Cardiac septum (tissue), 1 donor: ENCODE measurements at places on chromosomes 3 and 15.
A peak's percentile ranks its signal among the peaks of the same experiment; 100 is the strongest.

- no peak for DNase-seq
Observed at GRCh38 chr3:66778777-66779176, 219.3 kb upstream of the KBTBD8 start.

GRCh38 chr3:109678600-109678999 lies 341.3 kb upstream of the DPPA4 start:
- DNase-seq: no peak

DNA sequence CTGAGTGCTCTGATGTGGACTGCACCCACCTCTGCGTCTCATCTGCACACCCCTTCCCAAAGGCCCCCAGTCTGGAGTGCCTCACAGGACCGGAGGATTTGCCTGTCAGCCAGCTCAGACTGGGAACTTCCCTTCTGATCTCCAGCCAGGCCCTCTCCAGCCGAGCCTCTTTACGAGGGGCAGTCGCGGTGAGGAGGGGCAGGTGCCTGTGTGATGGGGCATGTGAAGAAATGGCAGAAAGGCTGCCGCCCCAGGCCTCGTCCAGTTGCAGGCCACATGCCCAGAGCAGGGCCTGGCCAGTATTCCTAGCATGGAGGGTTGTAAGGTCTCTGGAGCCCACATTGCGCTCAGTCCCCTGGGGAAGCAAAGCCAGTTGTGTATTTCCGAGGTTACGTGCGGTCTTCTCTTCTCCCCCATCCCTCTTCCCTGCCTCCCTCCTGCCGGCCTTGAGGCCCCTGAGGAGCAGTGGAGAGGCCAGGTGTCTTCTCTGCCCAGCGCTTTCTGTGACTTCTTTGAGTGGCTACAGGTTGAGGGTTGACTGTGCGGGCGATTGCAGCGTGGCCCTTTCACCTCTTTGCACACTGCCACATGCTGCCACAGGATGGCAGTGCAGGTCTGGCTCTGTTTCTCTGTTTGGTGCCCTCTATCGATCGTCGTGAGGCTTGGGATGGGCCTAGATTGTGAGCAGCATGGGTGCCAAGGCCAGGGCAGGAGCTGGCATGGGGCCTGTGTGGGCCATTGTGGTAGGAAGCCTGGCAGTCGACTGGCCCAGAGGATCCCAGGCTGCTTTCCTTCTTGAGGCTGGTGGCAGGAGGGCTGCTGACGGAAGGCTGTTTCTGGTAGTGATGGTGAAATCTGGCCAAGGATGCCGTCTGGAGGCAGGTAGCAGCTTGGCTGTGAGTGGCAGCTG lies 5.3 kb downstream of the CLK3 start:
- DNase-seq: no peak

DNA sequence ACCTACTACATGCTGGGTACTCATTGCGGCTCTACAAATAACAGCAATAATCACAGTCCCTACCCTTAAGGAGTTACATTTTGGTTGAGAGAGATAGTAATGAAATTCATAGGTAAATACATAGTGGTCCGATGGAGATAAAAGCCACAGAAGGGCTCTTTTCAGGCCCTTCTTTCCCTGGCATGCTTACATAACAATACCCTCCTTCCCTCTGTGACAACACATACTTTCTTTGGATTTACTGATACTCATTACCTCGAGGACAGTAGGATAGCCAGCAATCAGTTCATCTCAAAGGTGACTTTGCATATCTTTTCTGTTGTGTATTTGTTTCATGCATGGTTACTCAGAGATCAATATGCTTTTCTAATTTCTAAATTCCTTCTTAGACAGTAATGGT lies 54.5 kb downstream of the HSPBAP1 start:
- no peak for DNase-seq

GRCh38 chr3:118974356-118975097 lies 60.1 kb downstream of the IGSF11 start:
- DNase-seq: no peak

DNA sequence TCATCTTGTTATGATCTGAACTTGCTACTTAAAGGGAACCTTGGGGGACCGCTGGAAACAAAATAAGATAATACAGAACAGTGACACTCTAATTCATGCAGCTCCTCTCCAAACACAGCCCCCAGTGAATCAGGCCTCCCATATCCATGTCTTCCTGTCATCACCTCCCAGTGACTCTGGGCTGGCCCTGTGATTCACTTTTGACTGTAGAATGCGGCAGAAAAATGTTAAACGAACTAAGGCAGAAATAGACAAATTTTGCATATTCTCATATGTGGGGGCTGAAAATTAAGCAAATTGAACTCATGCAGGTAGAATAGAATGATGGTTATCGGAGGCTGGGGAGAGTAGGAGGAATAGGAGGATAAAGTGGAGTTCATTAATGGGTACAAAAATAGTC lies 20.2 kb upstream of the GADL1 start:
- DNase-seq: no peak

DNA sequence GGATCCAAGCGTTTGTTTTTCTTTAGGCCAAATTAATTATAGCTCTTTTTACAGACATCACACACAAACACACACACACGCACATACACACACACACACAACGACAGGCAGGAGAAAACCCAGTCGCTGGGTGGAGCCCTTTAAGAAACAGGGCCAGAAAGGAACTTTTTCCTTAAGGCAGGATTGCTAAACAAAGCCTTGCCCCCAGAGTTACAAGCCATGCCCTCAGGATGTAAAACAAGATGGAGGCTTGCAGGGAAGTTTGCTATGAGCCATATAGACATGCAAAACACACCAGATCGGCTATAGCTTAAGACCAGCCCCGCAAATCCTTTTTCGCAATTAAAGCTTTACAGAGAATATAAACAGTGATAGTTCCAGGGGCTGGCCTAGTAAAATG lies 16.3 kb upstream of the IQCF2 start:
- no peak for DNase-seq

- no peak for DNase-seq
Observed at GRCh38 chr3:179615458-179616173, 11.0 kb downstream of the NDUFB5 start.

- no peak for DNase-seq
Observed at GRCh38 chr3:23518441-23518840, 287.3 kb upstream of the UBE2E1 start.

DNA sequence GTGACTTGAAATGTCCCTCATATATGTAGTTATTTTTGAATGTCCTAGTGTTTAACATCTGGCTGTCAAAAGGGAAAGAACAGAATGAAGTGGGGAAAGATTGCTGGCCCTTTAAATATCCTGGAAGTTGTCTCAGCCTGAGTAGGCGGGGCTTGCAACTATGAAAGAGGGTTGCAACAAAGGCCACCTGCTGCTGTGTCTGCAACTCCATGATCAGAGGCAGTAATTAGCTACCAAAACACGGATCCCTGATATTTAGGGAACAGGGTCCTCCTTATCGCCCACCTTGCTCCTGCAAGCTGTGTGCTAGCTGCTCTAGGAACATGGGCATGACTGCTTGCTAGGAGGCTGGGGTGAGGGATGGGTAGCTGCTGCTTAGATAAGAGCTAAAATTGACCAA lies 100.2 kb upstream of the CFAP20DC start:
- DNase-seq: no peak

- DNase-seq: no peak
Observed at GRCh38 chr3:25018909-25019308, 409.2 kb upstream of the RARB start.

GRCh38 chr3:66478960-66479359 lies 21.9 kb downstream of the LRIG1 start:
- DNase-seq: no peak

GRCh38 chr15:38021259-38021658 lies 86.8 kb downstream of the TMCO5A start:
- DNase-seq: no peak

GRCh38 chr3:1348547-1348946 lies 255.7 kb downstream of the CNTN6 start:
- DNase-seq: no peak

GRCh38 chr3:72618739-72619138 lies 229.5 kb downstream of the SHQ1 start:
- no peak for DNase-seq

DNA sequence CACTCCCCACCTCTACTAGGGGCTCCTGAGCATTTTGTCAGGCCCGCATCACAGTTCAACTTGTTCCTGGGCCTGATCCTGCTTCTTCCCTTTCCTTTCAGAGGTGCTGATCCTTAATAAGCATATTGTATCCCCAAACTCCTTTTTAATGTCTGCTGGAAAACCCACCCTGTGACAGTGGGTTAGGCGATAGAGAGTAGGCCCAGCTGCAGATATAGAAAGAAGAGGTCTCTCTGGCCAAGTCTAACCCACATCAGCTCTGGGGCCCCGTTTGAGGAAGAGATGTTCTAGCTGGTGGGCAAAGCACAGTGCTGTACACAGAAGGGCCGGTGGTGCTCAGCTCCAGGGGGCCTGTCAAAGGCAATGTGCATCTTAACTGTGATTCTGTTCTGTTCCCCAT lies 34.3 kb upstream of the ST6GAL1 start:
- DNase-seq: no peak

- DNase-seq: no peak
Observed at GRCh38 chr3:89411201-89411600, 303.8 kb downstream of the EPHA3 start.

DNA sequence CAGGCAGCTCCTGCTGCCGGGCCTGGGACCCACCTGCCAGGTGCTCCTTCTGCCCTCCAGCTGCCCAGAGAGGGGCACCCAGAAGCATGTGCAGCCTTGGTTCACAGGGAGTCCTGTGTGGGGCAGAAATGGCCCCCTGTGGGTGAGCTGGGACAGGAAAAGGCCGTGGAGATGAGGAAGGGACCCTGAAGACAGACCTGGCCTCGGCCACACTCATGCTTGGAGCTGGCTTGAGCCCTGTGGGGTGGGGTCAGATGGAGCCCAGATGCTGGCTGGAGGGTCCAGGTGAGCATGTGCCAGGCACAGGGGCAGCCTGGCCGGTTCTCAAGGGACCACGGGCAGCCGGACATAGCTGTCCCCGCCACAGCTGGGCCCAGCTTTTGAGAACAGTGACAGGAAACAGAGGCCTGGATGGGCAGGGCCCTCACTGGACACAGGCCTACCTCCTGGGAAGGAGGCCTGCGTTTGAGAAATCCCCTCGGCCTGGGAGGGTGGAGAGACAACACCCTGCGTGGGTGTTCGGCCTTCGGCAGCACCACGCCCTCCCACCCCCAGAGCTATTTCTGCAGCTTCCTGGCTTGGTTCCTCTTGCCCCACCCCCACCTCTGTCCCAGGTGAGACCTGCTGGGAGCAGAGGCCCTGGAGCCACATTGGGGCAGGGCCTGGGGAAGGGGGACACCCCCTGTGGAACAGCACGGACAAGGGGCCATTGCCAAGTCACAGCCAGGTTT lies 132.6 kb upstream of the MEF2A start:
- DNase-seq: peak; percentile 78

- DNase-seq: no peak
Observed at GRCh38 chr15:68495981-68496705, 64.2 kb upstream of the ITGA11 start.

- DNase-seq: no peak
Observed at GRCh38 chr3:152284906-152285305, 16.2 kb downstream of the MBNL1 start.

DNA sequence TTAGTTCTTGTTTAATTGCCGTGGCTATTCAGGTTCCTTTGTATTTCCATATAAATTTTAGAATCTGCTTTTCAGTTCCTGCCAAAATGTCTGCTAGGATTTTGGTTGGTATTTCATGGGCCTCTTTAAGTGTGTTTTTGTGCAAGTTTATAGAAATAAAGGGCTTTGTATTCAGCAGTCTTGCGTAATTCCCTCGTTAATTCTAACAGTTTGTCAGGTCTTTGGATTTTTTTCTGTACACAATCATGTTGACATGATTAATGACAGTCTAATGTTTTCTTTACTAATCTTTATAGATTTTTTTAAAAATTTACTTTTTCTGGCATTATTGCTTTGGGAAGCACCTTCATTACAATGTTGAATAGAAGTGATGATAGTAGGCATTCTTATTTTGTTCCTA lies 120.9 kb downstream of the NEK11 start:
- DNase-seq: no peak

DNA sequence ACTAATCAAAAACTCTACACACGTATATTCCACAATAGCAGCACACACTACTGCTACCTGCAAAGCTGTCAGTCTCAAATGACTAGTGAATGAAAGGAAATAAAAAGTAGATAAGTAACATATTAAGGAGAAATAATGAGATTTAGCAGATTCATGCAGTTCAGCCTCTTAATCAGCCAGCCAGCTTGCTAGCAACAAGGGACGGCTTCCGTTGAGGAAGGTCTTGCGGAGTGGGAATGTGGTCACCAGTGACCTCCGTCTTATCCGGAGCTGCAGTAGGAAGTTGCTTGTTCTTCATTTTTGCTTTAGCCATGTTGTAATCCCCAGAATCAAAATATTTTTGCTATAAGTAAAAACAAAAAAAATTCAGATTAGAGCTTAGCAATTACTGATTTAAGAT lies 17.1 kb downstream of the ARPP19 start:
- no peak for DNase-seq

- DNase-seq: no peak
Observed at GRCh38 chr3:49602877-49603411, 48.7 kb downstream of the BSN start.

DNA sequence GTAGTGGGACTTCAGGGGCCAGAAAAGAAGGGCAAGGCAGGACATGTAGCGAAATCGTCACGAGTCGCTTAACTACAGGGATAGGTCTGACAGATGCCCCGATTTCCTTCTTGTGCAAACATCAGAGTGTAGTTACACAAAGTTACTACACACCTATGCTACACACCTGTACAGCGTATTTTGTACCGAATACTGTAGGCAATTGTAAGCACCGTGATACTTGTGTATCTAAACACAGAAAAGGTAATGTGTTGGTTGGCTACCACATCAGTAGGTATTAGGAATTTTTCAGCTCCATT lies 515 bp upstream of the MTHFS start:
- no peak for DNase-seq

DNA sequence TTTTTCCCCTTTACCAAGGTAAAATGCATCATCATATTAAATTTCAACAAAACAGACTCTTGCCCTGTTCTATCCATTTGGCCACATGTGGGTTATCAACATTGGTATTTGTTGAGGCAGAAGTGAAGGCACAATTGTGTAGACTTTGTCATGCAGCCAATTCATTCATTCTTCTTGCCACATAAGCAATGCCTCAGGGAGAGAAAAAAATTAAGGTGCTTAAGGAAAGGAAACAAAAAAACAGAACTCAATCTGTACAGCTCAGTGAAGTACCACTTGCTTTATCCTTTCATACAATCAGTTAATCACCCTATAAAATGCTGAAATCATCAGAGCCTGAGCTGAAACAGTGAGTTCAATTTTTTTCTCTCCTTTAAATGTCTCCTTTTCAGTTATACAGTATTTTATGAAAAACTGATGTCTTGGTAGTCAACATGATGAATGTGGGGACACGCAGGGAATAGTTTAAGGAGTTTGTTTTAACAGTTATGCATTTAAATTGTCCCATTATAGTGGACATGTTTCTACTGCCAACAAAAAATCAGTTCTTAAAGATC lies 588.9 kb downstream of the MFSD1 start:
- no peak for DNase-seq

- DNase-seq: no peak
Observed at GRCh38 chr15:69253156-69253555, 45.6 kb upstream of the PAQR5 start.

- no peak for DNase-seq
Observed at GRCh38 chr3:56889131-56889530, 87.4 kb upstream of the ARHGEF3 start.
